ENCODE measurements at places on chromosomes 3 and 15.

GRCh38 chr3:74535281-74535680, 79.2 kb downstream of the CNTN3 start:
- DNase-seq: no peak

DNA sequence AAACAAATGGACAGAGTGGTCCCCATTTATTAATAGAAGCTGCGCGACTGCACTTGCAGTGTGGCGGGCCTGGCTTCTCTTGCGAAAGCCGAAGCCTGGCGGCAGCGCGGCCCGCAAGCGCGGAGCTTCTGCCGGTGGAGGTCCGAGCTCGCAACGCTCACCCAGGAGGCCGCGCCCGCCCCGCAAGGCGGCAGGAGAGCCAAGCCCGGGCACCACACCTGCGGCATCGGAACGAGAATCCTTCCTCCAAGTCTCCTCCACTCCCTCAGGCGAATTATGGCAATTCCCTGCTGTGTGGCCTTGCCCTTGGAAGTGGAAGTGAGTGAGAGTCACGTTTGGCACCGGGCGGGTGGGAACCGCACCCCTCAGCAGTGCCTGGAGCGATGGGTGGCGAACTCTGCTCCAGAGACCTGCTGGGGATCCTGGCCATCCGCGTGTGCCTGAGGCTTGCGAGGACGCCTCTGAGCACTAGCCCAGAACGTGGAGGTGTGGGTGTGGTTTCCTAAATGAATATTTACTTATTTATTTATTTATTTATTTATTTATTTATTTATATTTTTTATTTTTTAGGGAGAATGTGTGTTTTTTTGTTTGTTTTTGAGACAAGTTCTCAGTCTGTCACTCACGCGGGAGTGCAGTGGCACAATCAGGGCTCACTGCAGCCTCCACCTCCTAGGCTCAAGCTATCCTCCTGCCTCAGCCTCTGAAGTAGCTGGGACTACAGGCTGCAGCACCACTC, 133.7 kb upstream of the UBE2E1 start:
- no peak for DNase-seq

- no peak for DNase-seq
Measured at GRCh38 chr3:161925749-161926360, 429.2 kb downstream of the OTOL1 start.

- peak; percentile 61 for DNase-seq
Measured at GRCh38 chr3:39101022-39101689, 6.3 kb downstream of the GORASP1 start.

- DNase-seq: no peak
Measured at GRCh38 chr3:150128126-150128525, 157.4 kb upstream of the PFN2 start.

GRCh38 chr3:50364573-50365079, 5.3 kb upstream of the TMEM115 start:
- no peak for DNase-seq

DNA sequence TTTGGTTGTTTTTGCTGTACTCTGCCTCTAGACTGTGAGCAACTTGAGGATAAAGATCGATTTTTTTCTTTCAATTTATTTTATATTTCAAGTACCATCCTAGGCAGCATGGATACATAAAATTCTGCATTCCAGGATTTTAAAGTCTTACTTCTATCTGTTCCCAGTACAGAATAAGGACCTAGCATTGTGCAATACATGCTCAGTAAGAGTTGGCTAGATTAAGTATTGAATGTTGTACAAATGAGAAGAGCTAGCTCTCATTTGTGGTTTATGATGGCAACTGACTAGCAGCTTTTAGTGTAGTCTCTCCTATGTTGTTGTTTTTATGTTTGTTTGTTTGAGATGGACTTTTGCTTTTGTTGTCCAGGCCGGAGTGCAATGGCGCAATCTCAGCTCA, 222.7 kb downstream of the TP63 start:
- no peak for DNase-seq

GRCh38 chr15:37102305-37103162, 2.2 kb upstream of the MEIS2 start:
- no peak for DNase-seq

- no peak for DNase-seq
Measured at GRCh38 chr15:87570206-87570605, 686.3 kb downstream of the NTRK3 start.

DNA sequence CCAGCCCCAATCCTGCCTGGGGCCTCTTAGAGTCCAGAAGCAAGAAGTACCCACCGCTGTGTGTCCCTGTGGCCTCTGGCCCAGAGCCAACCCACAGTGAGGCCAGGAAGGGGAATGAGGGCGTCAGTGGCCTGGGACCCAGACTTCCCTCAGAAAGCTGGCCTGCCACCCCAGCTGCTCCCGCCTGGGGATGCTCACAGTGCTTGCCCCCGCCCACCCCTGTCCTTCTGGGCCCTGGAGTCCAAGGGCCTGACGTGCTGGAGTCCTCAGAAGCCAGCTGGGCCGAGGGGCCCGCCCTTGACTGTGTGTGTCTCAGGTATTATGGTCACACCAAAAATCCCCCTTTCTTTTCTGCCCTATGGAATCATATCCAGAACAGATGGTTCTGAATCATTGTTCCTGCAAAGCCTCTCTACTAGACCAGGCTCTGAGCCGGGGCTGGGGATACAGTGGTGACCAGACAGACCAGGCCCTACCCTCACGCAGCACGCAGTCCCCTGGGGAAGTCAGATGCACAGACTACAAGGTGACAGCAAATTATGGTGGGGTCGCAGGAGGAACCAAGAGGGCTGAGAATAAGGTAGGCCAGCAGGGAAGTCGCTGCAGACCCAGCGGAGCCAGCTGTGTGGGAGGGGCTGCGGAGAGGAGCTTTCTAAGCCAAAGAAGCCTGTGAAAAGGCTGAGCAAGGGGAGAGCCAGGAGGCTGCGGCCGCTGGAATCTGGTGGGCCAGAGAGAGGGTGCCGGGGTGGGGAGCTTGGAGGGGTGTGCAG, 99.1 kb downstream of the VGLL4 start:
- no peak for DNase-seq
